Activated naive CD8-positive, alpha-beta T cell treated with anti-CD3 and anti-CD28 coated beads for 36 hours (primary cell): ENCODE measurements at places on chromosomes 4 and X. TPM values are rescaled to one million over a fixed set of nuclear protein-coding genes. Genes with fewer than 3 reads are reported as not detected.

The SCD5 gene
- 3.8 TPM for total RNA-seq

DNA sequence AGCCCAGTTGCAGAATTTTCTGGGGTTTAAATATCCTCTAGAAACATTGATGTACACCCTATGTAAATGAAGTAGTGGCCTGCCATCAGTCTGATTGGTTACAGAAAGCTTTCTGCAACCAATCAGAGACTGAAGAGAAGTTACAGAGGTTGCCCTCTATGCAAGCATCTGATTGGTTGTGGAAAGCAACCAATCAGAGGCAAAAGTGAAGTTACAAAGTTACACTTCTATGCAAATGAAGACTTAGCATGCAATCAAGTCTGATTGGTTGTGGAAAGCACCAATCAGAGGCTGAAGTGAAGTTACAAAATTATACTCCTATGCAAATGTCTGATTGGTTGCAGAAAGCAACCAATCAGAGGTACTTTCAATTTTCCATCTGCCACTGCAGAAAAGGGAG, 51.9 kb upstream of the USP9X start:
- no peak overlapping the region for H3K27ac ChIP-seq
- no peaks in the 10 kb centered on the region for H3K27me3 ChIP-seq
- no peak for DNase-seq

The TEX13B gene
- not detected for total RNA-seq

- H3K36me3 ChIP-seq = no peaks in the 10 kb centered on the region
- no peak overlapping the region for H3K27ac ChIP-seq
- peaks cover 2% of the 10 kb centered on the region for H3K4me1 ChIP-seq
- no peak overlapping the region for H3K4me3 ChIP-seq
- DNase-seq = peak; percentile 11
These were observed 163.6 kb downstream of the ZNF674 start for GRCh38 chrX:46381630-46382029.

The YIPF7 gene
- total RNA-seq = not detected

- no peak overlapping the region for H3K27ac ChIP-seq
- no peaks in the 10 kb centered on the region for H3K4me1 ChIP-seq
- peak; percentile 5 for DNase-seq
- peaks cover 2% of the 10 kb centered on the region for H3K27me3 ChIP-seq
- H3K36me3 ChIP-seq = no peaks in the 10 kb centered on the region
These were observed 82.9 kb downstream of the RTL5 start for GRCh38 chrX:72048510-72049455.

The GALNT7 gene
- total RNA-seq = 14.7 TPM

The TLR6 gene
- total RNA-seq = 4.4 TPM

The MAPK10 gene
- total RNA-seq = 0.29 TPM

DNA sequence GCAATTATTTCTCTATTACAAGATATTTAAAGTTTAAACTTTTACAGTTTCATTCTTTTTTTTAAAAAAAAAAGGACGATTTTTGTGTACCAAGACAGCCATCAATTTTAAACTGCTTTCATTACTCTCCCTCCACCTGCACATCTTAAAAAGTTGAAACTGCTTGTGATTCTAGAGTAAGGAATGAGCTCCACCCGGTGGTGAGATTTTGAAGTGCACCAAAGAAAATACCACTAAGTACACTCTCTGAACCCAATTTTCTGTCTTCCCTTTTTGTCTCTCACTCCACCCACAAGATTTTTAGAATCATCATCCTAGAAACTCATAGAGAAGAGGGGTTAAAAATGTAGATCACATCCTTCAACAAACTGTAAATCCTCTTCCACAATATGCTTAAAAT, 91.3 kb upstream of the WDR44 start:
- no peak overlapping the region for H3K4me3 ChIP-seq
- no peaks in the 10 kb centered on the region for H3K36me3 ChIP-seq
- H3K4me1 ChIP-seq = no peaks in the 10 kb centered on the region
- H3K27me3 ChIP-seq = peaks cover 4% of the 10 kb centered on the region

DNA sequence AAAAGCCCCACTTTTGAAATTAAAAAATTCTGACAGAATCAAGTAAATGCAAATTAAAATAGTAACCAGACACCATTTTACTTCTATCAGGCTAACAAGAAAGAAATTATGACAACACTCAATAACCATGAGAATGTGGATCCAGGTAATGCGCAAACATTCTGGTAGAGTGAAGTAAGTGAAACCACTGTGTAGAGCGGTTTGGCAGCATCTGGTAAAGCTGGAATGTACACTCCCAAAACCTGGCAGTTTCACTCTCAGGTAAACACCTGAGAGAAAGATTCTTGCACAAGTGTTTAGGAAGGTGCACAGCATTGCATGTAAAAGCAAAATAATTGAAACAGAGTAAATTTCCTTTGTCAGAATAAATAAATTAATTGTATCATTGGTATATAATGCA, 81.8 kb downstream of the TRIML1 start:
- no peaks in the 10 kb centered on the region for H3K27me3 ChIP-seq
- H3K4me3 ChIP-seq = no peak overlapping the region
- H3K4me1 ChIP-seq = no peaks in the 10 kb centered on the region
- DNase-seq = no peak
- H3K36me3 ChIP-seq = peaks cover 1% of the 10 kb centered on the region
- H3K27ac ChIP-seq = no peak overlapping the region

GRCh38 chr4:124199755-124200154, 512.8 kb downstream of the ANKRD50 start:
- H3K27ac ChIP-seq = no peak overlapping the region
- no peaks in the 10 kb centered on the region for H3K27me3 ChIP-seq
- H3K36me3 ChIP-seq = no peaks in the 10 kb centered on the region
- no peak for DNase-seq
- H3K4me3 ChIP-seq = no peak overlapping the region
